ENCODE measurements at places on chromosomes 16 and 17.

DNA sequence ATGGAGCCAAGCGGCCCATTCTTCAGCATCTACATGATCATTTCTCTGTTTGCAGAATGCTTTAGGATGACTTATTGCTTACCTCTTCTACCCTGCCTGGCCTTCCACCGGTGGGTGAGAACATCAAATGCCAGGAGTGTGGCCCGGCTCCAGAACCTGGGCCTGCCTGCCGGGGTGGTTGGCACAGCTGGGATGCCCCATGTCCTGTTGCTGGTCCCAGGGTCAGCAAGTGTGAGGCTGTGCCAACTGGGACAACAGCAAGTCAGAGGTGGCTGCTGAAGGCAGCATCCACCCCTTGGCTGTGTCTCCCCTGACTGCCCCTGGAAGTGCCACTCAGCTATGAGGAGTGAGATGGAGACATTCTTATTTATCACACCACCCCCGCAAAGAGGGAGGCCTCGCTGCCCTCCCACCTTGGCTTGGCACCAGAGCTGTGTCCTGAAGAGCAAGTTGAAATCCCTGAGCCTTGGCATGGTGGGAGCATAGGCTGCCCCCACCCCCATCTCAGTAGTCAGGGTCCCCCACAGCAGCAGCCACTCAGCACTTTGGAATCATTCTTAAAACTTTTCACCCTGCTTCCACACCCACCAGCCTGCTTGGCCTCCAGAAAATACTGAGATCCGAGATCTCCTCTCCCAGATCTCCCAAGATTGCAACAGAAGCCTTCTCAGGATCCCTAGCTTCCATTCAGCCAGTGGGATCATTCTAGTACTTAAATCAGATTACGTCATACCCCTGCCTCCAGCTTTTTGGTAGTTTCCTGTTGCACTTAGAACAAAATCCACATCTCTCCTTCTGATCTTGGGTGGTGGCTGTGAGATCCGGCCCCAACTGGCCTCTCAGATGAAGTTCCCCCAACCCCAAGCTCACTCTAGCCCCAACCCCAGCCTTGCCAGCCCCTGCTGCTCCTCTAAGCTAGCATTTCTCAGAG is 127.5 kb downstream of the SOCS1 start:
- no peak for DNase-seq

DNA sequence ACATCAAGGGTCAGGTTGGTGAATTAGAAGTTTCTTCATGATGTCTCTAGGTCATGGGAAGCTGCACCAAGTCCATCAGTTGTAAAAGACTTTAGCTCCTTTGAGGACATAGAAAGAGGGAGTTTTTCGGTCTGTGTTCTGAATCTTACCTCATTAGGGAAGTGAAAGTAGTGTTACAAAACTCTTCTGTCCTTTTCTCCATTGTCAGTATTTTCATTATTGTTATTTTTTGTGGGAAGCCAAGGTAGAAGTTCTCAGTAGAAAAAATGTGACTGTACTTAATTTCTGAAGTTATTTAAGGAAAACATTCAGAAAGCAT is 24.2 kb downstream of the MAP3K3 start:
- peak; percentile 48 for DNase-seq

- no peak for DNase-seq
These were observed 52.0 kb upstream of the DLX4 start for GRCh38 chr17:49916854-49917515.

DNA sequence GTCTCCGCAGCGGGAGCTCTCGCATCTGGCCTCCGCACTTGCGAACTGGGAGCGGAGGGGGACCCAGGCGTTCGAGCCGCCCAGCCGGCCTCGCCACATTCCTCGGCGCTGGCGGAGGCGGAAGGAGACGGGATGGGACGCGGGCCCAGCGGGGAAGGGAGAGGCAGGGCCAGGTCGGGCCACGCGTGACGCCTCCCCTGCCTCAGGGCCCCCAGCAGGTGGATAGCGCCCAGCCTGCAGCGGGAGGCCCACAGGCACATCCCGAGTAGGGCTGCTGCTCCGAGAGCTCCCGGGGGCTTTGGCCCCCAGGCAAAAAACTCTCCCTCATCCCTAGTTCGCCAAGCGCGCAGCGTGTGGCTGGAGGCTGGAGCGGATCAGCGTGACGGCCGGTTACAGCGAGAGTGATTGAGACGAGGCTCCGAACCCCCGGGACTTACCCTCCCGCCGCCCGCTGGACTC is 800 bp downstream of the PLEKHH3 start:
- DNase-seq: no peak

DNA sequence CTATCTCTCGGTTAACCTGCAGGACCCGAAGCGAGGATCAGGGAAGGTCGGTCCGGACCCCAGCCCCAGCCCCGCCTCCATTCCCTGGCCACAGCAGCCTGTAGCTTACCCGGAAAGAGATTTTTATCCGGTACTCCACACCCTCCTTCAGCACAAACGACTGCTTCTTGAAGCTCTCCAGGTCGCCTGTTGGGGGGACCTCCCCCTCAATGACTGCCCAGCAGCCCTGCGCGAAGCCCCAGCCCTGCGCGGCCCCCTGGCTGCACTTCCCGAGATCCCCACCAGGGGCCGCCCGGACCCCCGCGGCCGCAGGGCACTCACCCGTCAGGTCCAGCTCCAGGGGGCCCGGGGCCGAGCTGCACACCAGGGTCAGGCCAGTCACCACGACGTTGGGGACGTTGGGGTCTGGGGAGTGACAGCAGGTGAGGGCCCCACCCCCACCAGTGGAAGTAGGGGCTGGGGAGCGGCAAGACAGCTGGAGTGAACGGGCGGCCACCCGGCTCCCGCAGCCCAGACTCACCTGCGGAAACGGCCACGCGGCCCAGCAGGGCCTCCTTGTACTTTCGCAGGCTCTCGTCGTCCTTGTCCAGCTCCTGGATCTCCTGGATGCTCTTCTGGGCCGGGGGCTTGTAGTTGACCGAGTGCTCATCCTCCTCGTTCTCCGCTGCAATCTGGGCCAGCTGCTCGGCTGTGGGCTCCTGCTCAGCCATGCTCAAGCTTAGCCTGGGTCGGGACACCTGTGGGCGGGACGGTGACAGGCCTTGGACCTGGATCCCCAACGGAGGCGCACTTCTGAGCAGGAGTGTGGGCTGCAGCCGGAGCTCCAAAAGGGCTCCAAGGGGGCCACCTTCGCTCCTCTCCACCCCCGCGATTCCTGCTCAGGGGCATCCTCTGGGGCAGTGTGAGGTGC is 1.7 kb downstream of the ARHGDIA start:
- DNase-seq: peak; percentile 57

GRCh38 chr17:64187093-64187895 is 57.4 kb upstream of the ERN1 start:
- no peak for DNase-seq

DNA sequence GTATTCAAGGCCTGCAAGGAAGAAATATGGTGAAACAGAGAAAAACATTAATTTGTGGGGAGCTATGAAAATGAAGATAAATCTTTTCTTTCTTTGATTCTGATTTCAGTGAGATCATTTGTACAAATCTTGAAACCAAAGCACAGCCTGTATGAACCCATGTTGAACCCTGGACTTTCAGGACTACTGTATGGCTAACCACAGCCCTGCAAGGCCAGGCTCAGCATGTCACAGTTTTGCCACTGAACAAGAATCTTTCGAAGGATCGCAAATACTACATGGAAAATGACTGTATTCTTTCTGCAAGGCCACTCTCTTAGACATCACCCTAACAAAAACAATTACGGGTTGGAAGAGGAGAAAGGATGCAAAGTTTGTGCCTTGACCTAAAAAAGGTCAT is 161.7 kb upstream of the MAF start:
- DNase-seq: no peak

DNA sequence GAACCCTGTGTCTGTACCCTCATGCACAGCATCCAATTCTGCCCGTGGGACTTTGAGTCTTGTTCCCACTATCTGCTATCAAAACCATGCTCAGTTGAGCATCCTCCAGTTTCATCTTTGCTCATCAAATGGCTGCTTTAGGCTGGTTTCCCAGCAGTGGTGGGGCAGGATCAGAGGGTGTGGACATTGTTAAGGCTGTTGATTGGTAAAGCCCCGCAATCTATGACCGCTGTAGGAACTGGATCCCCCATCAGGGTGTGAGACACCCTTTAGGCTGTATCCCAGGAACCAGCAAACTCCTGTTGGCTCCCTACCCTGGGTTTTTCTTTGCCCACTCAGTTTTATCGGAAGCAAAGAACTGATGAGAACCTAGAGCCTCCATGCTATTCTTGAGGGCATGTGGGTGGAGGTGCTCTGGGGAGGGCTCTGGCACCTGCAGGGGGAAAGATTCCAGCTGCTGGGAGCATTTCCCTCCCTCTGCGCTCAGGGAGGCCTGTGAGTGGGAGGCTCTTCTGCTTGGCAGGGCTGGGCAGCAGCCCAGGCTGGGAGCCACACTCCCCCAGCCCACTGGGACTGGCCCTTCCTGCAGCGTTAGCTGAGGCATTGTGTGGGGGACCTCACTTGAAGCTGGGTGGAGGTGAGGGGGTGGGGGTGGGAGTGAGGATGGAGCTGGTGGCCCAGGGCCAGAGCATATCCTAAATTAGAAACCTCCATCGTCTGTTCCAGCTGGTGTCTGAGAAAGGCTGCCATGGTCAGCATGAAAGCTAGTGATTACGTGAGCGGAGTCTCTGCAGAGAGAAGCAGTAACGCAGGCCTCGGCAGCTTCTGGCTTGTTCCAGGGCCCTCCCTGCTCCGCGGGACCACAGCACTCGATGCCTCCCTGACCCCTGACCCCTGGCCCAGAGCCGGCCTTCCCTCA is 160.6 kb downstream of the IRF8 start:
- DNase-seq: no peak

DNA sequence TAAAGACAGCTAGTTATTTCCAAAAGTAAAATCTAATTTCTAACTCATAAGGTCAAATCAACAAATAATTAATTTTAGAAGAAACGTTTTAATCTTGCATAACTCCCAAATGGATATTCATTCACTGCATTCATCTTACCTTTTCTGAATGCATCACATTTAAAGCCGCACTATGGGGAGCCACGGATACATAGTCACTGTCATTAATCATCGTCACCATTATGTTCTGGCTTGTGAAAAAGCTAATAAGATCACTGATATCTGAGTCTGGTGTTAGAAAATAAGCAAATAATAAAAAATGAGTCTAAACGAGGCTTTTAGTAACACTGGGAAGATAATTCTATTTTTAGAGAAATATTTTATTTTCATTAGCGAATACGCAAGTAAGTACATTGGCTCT is 42.4 kb upstream of the ABCA10 start:
- no peak for DNase-seq

DNA sequence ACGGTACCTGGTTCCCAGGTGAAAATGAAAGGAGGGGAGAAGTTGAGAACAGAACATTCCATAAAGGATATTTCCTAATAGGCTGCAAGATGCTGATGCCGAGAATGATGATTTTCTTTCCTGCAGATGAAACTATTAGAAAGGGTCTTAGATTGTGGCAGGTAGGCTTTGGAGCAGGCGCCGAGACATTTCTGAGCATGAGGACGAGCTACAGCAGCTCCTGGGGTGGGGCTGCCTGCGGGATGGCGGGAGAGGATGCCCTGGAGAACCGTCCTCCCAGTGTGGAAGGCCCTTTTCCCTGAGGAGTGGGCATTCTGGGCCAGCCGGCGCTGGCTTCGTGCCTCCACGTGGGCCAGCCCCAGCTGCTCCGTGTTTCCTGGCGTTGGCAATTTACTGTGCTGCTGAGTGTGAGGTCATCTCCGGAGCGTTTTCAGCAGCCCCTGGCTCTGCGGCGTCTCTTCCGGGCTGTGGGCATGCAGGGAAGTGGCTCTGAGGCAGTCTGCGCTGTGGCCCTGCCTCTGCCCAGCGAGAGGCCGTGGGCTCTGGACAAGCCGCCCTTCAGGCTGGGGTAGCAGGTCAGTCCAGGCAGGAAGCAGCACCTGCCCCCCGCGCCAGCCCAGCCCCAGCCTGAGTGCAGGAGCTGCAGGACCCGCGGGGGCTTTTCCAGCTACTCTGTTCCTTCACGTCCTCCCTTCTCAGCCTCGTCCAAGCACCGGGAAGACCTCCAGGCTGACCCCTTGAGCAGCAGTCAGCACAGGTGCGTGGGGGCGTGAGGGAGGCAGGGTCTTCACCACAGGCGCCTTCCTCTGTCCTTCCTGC is 12.2 kb downstream of the ENGASE start:
- no peak for DNase-seq

- DNase-seq: no peak
These were observed 123.5 kb upstream of the CACNG5 start for GRCh38 chr17:66711401-66711800.

GRCh38 chr17:38350035-38350434 is 1.6 kb upstream of the SOCS7 start:
- no peak for DNase-seq

- no peak for DNase-seq
These were observed 4.2 kb downstream of the NF1 start for GRCh38 chr17:31099016-31099415.

GRCh38 chr16:85200471-85201278 is 88.4 kb upstream of the CIBAR2 start:
- DNase-seq: no peak

GRCh38 chr16:77657016-77657415 is 65.3 kb upstream of the NUDT7 start:
- DNase-seq: no peak

GRCh38 chr16:4182581-4183236 is 59.2 kb downstream of the SRL start:
- DNase-seq: peak; percentile 59

GRCh38 chr17:74923538-74924249 is 379 bp upstream of the OTOP2 start:
- peak; percentile 90 for DNase-seq

DNA sequence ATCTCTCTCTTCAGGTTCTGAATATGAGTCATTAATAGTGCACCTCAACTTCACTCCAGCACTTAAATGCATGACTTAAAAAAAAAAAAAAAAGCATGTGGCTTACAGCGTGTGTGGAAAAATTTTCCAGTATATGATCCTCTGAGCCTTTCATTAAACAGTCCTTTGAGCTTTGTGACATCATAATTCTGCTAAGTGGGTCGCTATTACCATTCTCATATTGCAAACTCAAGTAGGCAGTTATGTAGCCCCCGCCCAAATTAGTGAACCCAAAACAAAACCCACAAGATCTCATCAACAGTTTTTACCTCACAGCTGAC is 672 bp downstream of the CMTR2 start:
- DNase-seq: no peak

- no peak for DNase-seq
These were observed 23.6 kb downstream of the IGSF6 start for GRCh38 chr16:21628772-21629171.

GRCh38 chr16:70571623-70572022 is 48.0 kb downstream of the SF3B3 start:
- DNase-seq: no peak

DNA sequence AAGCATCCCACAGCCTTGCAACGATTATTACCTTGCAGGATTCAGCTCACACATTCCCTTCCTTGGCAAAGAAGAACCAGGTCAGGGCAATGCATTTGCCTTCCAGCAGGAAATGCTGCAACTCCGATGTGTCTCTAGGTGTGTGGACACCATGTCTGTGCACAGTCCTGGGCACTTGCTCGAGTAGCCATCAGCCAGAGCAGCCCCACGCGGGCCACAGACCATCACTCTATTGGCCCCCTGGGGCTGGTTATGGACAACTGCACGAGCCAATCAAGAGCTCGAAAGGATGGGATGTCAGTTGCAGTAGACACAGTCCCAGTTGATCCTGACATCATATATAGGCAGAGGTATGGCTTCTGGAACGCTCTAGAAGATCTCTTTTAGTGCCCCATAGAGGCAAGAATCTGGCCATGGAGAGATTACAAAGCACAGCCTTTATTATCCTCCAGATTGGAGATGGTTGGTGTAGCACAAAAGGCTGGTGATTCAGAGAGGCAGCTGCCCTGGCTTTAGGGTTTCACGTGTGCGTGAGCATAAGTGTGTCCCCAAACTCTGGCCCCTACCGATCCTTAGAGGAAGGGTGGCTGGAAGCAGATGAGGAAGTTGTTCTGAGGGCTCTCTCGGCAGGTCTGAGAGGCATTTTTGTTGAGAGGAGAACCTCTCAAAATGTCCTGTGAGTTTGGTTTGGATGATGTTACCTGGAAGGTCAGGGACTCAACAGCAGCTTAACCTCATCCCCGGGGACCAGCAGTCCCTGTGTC is 403.8 kb downstream of the SEC14L1 start:
- DNase-seq: no peak
